ENCODE measurements at places on chromosomes 2 and 18.

DNA sequence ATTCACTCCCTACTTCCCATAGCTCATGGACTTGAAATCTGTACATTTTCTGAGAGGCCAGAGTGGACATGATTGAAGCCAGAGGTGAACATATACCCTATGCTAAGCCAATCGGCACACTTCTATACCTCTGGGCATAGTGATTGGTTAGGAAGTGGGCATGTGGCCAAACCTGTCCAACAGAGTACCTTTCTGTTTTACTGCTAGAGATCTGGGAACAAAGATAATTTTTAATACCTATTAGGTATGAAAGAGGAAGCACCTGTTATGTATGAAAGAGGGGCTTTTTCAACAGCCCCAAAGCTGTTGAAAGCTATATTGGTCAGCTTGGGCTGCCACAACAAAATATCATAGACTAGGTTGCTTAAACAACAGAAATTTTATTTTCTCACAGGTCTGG lies 27.7 kb downstream of the METTL8 start:
- no peak for DNase-seq

DNA sequence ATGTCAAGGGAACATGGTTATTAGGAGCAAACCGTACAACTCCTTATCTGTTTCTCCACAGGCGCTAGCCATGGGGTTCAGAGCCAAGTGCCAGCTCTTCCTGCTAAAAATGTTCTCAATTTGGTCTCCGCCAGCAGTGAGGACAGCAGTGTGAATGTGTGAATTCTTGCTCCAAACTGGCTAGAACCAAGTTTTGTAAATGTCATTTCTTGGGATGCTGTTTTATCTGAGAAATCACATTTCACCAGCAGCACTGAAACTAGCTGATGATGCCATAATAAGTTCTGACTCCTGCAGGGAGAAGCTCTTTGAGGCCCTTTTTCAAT lies 140.6 kb upstream of the LGALSL start:
- no peak for DNase-seq

DNA sequence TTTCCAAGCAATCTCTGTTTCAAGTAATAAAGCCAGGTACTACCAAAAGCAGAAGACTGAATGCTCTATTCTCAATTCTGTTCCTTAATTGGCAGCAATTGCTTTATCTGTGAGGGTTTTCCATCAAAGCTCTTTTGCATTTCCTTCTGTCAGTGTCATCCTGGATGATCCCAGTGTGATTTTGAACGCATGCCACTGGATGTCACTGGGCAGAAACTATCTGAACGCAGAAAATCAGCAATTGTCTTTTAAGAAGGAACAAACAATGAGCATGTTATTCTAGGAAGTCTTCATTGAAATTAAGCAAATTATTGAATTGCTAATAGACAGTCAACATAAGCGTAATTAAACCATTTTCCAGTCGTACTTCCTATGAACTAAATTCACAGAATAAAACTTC lies 259.0 kb upstream of the REG3G start:
- no peak for DNase-seq

DNA sequence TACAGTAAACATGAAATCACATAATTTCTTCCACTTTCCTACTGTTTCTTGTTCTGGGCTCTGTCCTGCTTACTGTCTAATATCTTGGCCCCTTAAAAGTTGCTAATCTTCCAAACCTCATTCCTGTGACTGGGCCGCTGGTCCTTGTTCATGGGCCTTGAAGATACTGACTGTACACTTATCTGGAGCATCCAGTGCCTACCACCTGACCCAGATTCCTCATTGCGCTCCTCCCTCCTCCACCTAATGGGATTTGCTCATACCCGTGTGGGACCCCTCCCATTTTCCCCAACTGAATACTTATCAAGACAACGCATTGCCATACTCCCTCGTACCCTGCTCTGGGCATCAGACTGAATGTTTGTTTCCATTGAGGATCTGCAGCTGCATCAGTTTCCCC lies 6.1 kb upstream of the IL37 start:
- DNase-seq: no peak

DNA sequence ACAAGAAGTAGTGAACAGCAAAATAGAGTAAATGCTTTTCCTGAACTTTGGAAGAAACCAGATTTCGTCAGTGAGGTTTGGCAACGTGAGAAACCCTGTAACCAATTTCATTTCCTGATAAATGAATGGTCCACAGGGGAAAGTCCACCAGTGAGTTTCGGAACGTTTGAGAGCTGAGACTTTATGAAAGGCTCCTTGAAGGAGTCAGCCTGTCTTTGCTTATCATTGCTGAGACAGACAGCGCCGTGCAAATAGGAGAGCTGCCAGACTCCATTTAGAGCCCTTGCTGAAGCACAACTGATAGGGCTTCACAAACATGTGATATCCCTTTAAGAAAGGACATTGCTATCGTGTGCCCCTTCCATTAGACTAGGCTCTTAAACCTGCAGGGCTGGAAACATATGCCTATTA lies 121.8 kb upstream of the SMAD7 start:
- DNase-seq: no peak

DNA sequence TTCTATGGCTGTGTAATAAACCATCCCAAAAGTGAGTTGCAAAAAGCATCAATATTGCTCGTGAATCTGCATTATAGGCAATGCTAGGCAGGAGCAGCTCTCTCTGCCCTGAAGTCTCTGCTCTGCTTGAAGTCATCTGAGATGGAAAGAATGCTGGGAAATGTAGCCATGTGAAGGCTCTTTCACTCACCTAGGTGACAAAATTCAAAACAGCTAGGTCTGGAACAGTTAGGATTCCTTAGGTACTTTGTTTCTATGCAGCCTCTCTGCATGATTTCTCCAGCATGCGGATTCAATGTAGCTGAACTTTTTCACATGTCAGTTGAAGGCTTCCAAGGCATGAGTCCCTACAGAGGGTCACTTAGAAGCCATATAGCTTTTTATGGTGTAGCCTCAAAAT lies 1383.7 kb downstream of the LRP1B start:
- DNase-seq: no peak

DNA sequence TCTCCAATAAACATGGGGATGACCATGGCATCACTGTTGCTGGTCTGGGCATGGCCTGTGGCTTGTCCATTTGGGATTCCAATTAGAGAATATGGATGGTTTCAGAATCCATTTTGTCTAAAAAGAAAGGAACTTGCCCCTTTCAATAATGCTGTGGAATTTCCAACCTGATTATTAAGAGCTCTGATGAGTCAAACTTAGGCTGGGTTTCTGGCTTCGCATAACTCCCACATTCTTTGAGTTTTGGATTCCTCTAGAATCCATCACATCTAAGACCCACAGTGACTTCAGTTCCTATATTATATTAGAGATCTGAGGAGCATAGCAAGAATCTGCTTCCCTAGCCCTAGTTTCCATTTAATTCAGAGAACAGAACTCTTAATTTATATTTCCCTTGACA lies 531.5 kb downstream of the TNS1 start:
- DNase-seq: no peak

- DNase-seq: no peak
Observed at GRCh38 chr2:156430980-156431358, 5.2 kb upstream of the GPD2 start.
